ENCODE measurements at places on chromosomes 3 and 15.

- peak; percentile 83 for DNase-seq
These were observed 36.3 kb upstream of the PLA2G4E start for GRCh38 chr15:42056934-42057798.

DNA sequence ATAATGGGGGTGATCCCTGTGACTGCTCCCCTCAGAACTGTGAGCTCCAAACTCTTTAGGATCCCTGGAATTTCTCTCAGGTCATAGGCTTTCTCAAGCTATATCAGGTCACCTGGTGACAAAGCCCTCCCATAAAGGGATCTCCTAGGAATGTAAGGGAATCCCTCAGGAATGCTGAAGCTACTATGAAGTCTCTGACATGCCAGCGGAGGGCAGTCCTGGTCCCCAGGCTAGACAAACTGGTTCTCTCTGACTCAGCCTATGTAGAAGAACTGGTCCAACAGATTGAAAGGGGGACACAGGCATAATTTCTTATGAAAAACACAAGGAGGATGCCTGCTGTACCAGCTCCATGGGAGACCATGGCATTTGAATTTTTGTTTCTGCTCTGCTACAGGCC lies 6.7 kb downstream of the LPCAT4 start:
- no peak for DNase-seq

DNA sequence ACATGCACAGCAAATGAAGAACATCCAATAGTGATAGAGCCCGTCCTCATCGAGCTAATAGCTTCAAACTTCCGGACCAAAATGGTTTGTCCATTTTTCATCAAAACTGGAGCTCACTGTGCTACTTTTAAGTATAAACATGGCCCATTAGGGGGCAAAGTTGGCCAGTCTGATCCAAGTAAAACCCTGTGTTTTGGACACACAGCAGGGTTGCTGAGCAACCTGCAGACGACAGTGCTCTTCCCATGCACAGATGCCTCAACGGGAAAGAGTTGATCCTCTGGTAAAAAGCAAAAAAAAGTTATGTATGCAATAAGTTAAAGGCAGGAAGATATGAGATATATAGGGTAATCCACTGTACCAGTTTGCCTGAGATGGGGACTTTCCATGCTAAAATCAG lies 244.0 kb upstream of the THBS1 start:
- no peak for DNase-seq

DNA sequence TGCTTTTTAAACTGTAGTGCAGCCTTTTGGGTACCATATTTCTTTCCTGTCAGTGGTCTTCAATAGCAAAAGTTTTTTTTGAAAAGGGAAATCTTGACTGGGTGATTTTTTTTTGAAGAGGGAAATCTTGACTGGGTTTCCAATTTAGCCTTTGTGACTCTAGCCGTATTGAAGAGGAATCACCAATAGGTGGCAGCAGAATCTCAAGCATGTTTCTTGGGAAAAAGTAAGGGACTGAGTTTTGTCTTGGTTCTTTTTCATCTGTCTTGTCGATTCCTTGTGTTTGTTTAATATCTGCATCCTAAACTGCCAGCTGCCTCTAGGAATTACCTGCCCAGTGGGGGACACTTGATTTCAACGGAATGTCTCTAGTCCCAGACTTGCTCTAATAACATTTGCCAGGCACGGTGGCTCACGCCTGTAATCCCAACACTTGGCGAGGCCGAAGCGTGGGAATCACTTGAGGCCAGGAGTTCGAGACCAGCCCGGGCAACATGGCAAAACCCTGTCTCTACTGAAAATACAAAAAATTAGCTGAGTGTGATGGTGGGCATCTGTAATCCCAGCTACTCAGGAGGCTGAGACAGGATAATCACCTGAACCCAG lies 89.2 kb downstream of the RBPMS2 start:
- peak; percentile 48 for DNase-seq

DNA sequence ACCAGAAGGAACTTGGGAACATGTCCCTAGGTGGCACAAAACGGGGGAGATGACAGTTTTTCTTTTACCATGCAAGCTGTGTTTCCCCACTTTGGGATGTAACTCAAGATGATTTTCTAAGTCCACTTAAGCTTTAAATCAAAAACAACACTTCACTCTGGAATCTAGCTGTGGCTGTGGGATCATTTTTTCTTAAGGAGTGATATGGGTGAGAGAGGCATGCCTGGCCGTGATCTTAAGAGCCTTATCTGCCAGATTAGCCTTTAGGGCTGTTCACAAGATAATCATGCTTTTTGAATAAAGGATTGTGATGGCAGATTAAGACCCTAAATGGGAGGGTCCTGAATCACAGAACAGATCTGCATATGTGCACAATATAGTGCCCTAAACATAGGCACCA lies 384.8 kb upstream of the SEMA6D start:
- no peak for DNase-seq

- DNase-seq: peak; percentile 72
These were observed 1.4 kb downstream of the ATOSA start for GRCh38 chr15:52677593-52678467.

GRCh38 chr3:76624164-76624563 lies 415.7 kb upstream of the ROBO2 start:
- DNase-seq: no peak

GRCh38 chr15:42273900-42274701 lies 868 bp upstream of the TMEM87A start:
- DNase-seq: peak; percentile 72

DNA sequence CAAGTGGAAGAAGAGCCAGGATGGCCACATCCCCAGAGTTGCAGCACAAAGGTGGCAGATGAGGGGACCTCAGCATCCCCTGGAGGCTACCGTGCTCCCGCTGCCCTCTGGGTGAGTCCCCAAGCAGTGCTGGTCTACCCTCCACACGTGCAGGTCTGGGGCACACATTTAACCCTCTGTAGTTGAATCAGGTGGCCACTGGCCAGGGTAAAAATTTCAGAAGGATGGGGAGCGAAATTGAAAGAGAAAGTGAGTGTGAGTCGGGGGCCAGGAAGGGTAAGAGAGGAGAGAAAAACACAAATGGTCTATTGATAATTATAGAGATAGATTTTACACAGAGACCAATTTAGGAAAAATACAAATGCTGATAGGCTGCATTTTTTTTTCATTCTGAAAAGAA lies 139.5 kb upstream of the EIF1B start:
- DNase-seq: no peak

DNA sequence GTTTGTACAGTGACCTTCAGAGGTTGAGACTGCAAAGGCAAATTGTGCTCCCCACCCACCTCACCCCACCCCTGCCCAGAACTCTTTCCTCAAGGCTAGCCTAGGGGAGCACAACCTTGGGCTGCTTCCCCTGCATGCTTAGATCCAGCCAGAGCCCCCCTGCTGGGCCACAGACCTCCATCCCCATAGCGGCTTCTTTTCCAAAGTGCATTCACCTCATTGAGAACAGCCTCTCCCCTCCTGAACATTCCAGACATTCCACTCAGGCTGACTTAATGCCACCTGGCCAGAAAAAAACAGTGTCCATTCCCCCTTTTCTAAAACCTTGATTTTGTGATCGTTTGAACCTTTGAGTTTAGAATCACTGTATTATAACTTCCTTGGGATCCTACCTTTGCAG lies 124.4 kb upstream of the TOPAZ1 start:
- no peak for DNase-seq

GRCh38 chr3:41987627-41988026 lies 25.7 kb upstream of the ULK4 start:
- DNase-seq: no peak

DNA sequence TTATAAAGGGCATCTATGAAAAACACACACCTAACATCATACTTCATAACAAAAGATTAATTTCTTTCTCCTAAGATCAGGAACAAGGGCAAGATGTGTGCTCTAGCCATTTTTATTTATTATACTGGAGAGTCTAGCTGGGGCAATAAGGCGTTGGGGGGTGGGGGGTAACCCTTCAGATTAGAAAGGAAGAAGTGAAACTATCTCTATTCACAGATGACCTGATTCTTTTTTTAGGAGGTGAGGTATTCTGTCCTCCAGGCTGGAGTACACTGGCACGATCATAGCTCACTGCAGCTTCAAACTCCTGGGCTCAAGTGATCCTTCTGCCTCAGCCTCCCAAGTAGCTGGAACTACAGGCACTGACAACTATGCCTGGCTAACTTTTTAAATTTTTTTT lies 89.5 kb upstream of the MANF start:
- DNase-seq: no peak

DNA sequence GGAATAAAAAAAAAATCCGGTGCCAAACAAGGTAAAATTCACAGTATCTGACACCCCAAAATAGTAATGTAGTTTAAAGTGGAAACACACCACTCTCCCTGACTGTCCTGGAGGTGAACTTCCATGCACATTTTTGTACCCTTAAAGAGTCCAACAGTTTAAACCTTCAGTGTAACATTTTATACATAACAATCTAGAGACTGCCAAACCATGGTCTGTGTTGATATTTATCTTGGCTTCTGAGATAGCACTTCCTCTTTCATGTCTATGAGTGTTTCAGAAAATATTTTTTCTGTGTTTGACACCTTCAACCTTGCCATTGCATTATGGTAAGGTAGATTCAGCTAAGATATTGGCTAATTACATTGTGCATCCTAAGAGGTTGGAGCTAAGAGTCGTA lies 13.9 kb downstream of the TMEM45A start:
- DNase-seq: no peak

DNA sequence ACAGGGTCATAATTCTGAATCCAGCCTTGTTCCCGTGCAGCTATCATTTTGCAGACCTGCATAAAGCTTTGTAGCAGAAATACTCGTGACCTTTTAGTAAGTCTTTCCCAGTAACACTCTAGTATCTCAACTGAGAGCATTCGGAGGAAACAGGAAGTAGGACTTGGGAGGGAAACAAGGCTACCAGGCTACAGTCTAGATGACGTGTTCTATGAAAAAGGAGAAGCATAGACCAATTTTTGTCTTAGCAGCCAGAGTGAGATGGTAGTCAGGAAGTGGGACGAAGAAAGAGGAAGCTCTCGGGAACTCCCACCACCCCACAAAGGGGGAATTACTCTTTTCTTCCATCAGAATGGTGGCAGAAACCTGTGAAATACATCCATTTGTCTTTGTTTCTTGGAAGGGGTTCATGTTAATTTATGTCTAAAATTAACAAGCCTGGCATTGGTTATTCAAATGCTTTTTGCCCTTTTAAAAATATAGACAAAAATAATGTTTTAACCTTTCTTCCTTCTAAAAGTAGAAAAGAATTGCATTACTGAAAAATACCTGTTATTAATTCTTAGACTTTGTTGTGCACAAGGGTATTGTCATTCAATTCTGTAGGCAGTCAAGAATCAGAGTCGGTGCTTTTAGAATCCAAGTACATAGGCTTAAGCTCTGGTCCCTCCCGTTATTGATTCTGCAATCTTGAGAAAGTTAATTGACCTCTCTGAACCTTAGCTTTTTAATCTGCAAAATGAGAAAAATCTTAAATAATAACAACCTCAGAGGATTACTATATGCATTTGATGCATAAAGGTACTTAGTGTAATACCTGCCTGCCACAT lies 1.6 kb upstream of the SUCNR1 start:
- DNase-seq: no peak
